ENCODE measurements at places on chromosomes 6 and 20.

DNA sequence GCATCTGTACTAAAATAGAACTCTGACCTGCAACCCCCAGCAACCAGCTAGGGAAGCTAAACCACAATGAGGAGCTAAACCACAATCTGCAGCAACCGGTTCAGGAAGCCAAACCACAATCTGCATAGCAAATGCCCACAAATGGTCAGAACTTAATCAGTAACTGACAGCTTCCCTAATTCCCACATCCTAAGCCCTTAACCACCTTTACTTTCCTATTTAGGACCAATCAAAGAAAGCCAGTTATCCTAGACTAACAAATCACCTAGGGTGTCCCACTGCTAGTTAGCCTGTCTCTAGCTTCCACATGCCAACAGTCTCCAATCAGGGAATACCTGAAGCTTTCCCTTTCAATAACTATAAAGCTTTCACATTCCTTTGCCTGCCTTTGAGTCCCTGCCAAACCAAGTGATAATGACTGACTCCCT lies 424.6 kb upstream of the PTCHD4 start:
- DNase-seq: no peak

DNA sequence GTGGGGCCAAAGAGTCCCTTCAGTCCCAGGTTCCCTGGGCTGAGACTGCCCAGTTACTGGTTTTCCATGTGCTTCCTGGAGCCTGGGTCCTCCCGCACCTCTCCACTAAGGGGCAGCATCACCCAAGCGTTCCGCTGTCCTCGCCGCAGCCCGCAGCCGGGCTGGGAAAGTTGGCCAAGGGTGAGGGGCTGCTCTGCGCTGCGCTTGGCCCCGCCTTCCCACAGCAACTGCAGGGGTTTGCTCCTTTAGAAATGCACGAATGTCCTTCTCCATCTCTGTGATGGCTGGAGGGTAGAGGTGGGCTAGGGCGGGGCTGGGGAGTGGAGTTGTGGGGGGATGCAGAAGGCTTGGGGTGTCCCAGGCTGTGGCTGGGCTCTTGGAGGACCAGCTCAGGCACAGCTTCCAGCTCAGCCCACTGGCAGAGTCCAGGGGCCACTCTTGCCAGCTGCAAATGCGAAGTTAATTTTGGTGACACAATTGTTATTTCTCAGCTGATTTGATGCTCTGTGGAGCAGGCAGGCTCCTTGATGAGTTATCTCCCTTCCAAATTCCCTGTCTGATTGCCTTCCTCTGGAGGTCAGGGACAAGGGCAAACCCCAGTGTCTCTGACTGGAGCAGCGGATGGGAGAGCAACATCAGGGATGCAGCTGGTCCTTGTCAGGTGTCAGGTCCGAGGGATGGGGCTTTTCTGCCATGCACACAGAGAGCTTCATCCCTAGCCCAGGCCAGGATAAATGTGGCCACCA lies 63.2 kb downstream of the NOL4L start:
- peak; percentile 70 for DNase-seq

DNA sequence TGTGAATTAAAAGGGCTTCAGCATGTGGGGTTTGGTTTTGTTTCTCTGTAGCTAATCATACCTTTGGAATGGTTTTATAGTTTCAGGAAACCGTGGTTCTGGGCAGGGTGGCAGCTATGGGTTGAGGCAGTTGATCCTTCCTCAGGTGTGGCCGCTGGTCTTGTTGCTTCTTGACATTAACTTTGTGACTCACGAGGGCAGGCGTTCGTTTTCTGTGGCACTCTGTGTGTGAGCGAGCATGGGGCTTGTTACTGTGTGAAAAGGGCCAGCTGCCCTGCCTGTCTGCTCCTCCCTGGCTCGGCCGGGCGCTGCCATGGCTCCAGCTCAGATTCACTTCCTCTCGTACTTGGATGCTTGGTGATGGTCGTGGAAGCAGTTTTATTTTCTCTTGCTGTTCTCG lies 16.2 kb downstream of the DNAJC5 start:
- DNase-seq: no peak

GRCh38 chr6:40743226-40743625 lies 156.1 kb upstream of the LRFN2 start:
- DNase-seq: no peak

GRCh38 chr6:157675831-157676230 lies 147.2 kb upstream of the SNX9 start:
- DNase-seq: no peak

DNA sequence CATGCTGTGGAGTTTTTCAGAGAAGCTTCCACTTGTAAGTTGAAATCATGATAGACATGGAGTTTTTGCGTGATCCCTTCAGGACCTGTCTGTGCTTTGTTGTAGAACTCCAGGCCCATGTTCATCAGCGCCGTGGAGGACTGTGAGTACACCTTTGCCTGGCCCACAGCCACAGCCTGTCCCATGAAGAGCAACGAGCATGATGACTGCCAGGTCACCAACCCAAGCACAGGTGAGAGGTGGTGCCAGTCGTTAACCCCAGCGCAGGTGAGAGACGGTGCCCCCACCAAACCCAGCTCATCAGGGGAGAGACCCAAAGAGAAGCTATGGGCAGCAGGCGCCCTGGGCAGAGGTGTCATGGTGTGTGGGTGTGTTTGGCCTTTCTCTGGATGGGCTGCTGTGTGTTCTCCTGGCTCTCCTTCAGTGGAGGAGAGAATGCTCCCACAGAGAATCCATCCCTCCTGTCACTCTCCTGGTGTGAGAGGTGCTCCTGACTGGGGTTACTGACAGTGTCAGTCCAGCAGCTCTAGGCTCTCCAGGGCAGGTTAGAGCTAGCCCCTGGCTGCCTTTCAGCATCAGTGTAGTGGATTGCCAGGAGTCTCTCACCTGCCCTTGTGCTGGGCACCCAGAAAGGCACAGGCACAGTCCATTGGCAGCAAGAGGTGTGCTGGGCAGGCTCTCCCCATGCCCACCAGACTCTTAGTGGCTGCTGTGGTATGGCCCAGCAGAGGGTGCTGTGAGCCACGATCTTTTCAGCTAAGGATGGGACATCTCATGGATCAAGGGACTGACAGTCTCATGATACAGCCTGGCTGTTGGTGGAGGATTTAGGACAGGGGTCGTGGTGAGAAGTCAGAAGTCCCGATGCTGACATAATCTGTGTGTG lies 49.6 kb upstream of the SLC22A1 start:
- no peak for DNase-seq

- peak; percentile 75 for DNase-seq
Observed at GRCh38 chr6:137811121-137811915, 55.7 kb upstream of the TNFAIP3 start.

GRCh38 chr20:62844182-62844581 lies 17.4 kb downstream of the TCFL5 start:
- DNase-seq: no peak

DNA sequence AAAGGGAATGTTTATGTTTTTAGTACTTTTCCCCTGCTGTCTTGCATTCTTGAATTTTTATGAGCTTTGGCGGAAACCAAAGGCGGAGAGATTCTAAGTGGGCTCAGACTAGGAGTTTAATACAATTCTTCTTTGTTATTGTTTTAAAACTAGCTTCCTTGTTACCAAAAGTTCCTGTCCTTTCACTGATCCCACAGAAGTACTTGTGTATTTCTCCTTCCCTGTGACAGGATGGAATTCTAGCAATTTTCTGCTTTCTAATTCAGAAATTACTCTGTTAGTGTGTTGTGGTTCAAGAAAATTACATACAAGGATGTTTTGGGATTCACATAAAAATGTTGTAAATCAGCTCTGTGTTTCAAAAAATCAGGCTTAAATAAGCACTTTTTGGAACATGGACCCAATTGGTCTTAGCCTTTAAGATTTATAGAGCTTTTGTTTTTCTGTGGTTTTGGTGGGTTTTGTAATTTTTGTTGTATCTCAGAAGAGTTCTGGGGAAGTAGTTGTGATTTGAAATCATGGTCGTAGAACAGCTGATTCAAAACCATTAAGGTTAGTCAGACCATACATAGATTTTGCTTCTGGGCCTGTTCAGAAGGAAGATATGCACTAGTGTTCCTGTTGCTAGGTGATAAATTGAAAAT lies 17.6 kb upstream of the CTAGE9 start:
- no peak for DNase-seq

DNA sequence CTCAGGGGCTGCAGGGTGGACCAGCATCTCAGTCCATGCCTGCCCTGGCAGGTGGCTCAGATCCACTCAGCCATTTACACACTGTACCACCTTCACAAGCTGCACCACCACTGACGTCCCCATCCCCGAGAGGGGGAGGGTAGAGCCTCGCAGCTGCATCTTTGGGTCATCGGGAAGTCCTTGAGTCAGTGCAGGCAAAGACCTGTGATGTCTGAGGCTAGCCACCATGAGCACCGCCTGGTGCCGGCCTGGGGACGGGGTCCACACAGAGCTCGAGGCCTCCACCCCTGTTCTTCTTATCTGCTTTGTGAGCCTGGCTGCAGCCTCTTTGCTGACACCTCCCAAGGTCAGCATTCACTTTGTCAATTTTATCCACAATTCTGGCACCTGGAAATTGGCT lies 141.4 kb downstream of the PHACTR3 start:
- no peak for DNase-seq

GRCh38 chr20:10763112-10763511 lies 89.3 kb upstream of the JAG1 start:
- no peak for DNase-seq

DNA sequence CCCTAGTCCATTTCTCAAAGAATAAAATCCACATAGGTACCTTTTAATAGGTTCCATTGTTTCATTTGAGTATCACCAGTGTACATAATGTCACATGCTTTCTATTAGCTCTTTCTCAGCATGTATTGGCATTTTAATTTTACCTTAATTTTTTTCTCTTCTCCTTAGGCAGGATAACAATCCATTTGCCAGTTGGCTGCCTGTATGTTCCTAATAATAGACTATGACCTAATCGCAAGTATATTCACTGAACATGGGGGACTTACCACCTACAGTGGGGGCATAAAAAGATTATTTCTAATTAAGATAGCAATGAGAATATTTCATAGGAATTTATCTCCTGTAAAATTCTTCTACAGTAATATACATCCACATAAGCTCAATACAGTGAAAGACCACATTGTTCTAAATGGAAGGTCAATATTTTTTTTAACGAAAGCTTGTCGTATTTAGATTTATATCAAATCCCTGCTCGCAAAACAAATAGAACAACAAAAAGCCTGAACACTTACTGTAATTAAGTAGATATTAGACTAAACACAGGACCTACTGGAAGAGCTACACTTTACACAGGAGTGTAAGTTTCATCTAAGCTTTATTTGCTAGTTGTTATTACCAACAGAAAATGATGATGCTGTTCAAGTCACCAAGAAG lies 76.4 kb downstream of the OGFRL1 start:
- no peak for DNase-seq

DNA sequence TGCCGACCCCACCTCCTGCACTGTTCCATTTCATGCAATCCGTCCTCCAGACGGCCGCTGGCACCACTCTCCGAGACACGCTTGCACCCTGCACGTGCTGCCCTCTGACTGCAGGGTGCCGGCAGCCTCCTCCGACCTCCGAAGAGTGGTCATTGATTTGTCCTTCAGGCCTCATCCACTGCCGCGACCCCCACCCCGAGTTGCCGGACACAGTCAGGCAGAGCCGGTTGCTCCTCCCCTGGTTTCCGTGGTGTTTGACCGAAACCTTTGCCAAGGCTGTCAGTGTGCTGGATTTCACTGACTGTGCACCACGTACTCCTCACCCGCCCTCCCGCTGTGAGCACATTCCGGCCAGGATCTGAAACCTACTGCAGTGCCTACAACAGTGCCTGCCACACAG lies 156.4 kb upstream of the PDE10A start:
- no peak for DNase-seq

DNA sequence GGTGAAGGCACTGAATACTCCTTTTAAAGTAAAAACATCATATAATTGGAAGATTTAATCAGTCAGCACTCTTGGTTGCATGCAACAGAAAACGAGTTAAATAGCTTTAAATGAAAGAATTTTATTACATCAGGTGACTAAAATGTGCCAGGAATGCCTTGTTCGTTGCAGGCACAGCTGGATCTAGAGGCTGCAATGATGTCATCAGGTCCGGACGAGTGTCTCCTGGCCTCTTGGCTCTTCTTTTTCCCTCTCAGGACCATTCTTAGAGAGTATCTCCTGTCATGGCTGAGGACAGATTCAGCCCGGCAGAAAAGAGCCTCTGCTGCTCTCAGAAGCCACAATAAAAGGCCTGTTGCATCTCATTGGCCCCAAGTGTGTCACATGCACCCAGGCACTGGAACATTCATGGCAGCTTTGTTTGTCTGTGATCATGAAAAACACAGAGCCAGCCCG lies 510.7 kb upstream of the SULF2 start:
- DNase-seq: no peak

DNA sequence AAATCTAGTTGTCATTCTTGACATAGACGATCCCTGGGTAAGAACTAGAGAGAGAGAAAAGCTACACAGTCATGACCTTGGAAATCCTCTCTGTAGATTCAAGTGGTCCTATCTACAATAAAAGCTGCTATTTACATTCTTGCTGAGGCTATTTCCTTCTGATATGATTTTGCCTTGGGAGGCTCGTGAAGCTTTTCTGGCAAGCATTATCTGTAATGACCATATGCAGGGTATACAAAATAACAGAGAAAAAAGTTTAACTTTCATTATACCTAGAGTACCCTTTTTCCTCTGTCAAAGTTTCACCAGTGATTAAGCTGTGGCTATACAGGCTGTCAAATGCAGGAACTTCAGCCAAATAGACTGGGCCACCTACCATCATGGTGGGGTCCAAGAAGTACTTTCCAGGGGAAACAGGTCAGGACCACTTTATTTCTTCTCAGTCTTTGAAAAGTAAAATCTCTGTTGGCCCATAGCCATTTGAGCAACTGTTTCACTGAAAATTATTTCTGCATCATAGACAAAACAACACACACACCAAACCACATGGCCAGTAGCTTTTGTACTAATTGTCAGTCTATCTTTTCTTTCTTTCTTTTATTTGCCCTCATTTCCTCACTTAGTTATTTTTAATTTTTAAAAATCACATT lies 677.0 kb upstream of the ID4 start:
- DNase-seq: no peak

- DNase-seq: no peak
Observed at GRCh38 chr20:52305024-52305645, 113.6 kb upstream of the ZFP64 start.

GRCh38 chr6:161922631-161923119 lies 648.8 kb upstream of the AGPAT4 start:
- no peak for DNase-seq
